ENCODE measurements at places on chromosomes 12 and 14.

DNA sequence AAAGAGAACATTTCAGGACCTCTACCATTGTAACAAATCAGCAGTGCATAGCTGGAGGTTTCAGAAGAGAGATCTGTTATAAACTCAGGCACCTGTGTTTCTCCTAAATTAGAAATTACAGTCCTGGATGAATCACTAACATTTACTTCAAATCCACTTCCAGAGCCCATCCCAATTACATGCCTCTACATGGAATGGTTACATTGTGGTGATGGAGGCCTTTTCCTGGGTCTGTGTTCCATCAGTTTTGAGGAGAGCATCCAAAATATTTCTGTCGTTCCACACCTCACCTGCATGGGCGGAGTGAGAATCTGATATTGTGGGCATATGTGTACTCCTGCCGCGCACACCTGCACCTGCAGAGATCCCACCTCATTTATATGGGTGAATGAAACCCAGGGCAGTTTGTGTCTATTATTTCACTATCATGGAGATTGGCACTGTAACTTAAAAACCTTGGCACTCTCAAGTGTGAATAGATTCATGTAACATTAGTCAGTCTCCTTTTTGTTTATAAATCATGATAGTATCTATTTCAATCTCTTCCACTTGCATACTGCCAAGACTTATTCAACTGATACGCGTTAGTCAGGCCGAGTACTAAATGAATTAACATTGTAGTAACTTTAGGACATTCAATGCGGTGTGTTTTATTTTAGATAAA, 215.1 kb upstream of the FAR2 start:
- DNase-seq: no peak

GRCh38 chr12:118183155-118183554, 47.2 kb downstream of the PEBP1 start:
- DNase-seq: no peak

DNA sequence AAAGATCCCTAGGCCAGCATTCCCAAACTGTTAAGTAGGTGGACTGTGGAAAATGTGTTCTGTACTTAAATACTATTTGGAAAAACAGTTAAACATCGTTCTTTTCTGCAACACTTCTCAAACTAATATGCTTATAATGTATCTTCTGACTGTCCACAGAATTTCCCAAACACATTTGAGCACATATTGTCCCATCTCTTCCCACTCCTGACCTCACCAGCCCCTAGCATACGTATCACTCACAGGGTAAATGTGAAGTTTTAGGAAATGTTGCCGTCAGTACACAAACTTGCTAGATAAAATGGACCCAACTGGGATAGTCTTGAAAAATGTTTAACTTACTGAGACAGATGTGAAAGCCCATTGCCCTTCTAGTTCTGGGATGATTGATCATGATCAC, 27.7 kb downstream of the ARID2 start:
- DNase-seq: no peak

DNA sequence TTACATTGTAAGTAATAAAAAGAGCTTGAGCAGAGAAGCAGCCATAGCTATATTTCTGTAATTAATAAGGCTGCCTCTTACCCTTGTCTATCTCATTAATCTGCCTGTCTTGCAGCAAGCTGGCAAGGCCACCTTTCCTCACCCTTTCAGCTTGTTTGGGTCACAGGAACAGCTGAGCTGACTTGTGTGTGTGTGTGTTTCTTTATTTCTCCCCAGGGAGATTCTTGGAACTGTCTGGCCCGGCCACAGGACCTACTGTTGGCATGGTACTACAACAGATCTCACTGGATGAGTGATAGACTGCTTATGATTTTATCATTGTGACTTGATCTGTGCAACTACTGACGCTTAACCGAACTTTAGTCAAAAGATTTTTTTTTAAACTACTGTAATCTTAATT, 213.7 kb downstream of the SLC2A13 start:
- no peak for DNase-seq

DNA sequence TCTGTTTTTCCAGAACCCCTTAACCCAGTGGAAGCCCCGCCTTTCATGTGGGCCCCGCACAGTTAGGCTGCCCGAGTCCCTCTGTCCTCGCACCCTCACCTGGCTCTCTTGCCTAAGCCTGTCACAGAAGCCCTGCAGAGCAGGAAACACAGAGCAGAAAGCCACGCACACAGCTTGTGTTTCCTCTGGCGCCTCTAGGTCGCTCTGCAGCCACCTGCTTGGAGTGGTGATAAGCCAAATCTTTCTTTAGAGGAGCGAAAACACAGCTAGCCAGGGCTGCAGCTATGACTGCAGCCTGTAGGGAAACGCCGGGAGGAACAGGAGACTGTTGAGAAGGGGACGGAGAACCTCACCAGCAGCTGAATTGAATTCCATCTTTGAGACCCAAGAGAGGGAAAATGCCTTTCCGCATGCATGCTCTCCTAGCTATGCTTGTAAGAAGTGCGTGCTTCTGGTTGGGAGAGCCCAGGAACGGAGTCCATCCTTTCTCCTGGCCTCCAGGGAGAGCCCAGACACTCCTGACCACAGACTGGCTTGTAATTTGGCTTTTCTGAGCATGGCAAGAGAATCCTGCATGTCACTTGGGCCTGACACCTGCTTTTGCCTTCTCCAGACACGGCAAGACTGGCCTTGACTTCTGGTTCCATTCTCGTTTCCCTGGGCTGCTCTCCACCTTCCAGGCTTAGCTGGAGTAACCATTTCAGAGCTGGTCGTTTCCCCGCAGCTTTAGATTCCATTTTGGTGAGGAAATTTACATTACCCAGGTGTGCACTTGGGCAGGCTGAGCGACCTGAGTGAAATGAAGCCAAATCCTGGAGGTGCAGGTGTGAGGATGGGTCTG, 301.6 kb downstream of the CACNA1C start:
- no peak for DNase-seq

- DNase-seq: no peak
Observed at GRCh38 chr12:89472508-89472907, 52.1 kb downstream of the GALNT4 start.

- no peak for DNase-seq
Observed at GRCh38 chr12:63982604-63983295, 138.2 kb downstream of the SRGAP1 start.

GRCh38 chr14:65334765-65335410, 77.6 kb upstream of the FUT8 start:
- DNase-seq: no peak

GRCh38 chr14:74019408-74020137, 424 bp downstream of the BBOF1 start:
- no peak for DNase-seq

- no peak for DNase-seq
Observed at GRCh38 chr12:111586986-111587385, 12.1 kb downstream of the ATXN2 start.

DNA sequence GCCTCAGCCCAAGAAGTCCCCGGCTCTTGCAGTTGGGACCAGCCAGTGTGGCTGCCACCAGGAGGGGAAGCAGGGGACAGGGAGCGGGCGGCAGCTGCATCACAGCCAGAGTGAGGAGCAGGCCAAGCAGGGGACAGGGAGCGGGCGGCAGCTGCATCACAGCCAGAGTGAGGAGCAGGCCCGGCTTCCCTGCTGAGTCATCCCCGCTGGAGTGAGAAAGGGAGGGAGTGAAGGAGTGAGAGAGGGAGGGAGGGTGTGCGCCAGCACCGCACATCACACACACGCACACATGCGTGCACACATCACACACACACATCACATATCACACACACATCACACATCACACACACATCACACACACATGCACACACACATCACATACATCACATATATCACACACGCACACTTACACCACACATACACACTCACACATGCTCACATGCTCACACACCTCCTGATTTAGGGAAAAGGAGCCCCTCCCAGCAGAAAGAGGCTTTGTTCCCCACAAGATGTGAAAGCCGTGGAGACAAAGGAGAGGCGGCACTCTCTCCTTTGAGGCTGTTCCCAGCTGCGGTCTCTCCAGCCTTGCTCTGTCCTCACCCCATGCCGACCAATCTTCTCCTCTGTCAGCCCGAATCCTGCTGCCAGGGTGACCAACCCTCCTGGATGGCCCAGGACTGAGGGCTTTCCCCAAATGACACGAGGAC, 16.7 kb upstream of the ZDHHC22 start:
- peak; percentile 86 for DNase-seq

GRCh38 chr12:46983393-46983793, 96.0 kb upstream of the PCED1B start:
- no peak for DNase-seq

GRCh38 chr12:122980183-122981035, at the start of gene ARL6IP4:
TSS of gene ARL6IP4 (plus strand) at chr12:122980681. CDS start at chr12:122981140, 459 bp downstream.
- no peak for DNase-seq

- DNase-seq: no peak
Observed at GRCh38 chr12:2032506-2032905, 20.3 kb upstream of the CACNA1C start.

DNA sequence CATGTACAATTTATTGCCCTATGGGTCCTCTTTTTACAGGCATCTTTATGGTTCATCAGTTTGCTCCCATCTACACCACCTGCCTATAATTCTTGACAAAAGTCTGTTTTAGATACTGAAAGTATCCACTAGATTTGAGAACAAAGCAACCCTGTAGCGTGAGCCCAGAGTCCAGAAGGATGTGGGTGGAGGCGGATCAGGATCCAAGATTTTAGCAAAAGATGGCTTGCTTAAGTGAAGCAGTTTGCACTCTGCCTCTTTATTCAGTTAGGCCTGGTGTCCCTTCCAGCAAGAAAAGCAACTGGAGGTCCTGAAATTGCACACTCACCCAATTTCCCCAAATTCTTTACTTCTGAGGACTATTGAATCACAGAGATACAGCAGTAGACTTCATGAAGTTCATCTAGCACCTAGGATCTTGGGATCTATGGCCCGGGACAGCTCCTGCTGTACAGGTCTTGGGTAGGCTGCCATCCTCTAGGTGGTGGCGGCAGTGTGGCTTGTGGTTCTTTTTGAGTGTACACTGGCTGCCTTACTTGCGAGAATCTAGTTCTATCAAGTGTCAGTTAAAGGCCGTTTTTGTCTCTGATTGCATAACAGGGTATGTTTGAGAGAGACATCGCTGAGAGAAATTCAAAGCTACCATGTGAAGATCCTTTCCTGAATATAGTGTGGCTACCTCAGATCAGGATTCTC, 873.2 kb downstream of the NRXN3 start:
- DNase-seq: no peak

DNA sequence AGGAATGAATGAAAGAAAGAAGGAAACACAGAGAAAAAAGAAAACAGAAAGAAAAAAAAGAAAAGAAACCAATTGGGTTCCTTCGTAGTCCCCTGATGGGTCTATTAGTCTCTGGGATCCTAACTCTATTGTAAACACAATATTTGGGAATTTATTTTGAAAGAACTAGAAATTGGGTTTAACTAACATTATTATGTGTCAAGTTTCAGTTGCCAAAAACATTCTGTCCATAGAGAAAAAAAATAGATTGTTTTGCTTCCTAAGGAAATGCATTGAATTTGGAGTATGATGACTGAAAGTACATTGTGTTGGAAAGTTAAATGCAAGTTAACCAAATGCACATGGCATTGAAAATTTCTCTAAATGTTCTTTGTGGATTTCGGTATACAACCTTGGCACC, 52.8 kb upstream of the PPP1R12A start:
- DNase-seq: no peak

- DNase-seq: no peak
Observed at GRCh38 chr12:67757651-67758050, 109.1 kb downstream of the DYRK2 start.

- no peak for DNase-seq
Observed at GRCh38 chr12:2138294-2138693, 85.5 kb downstream of the CACNA1C start.

- no peak for DNase-seq
Observed at GRCh38 chr14:99649219-99649618, 4.3 kb downstream of the HHIPL1 start.
